ENCODE measurements at places on chromosomes 7 and 10.

GRCh38 chr10:103680869-103681236 lies 174.5 kb downstream of the SH3PXD2A start:
- no peak for DNase-seq

DNA sequence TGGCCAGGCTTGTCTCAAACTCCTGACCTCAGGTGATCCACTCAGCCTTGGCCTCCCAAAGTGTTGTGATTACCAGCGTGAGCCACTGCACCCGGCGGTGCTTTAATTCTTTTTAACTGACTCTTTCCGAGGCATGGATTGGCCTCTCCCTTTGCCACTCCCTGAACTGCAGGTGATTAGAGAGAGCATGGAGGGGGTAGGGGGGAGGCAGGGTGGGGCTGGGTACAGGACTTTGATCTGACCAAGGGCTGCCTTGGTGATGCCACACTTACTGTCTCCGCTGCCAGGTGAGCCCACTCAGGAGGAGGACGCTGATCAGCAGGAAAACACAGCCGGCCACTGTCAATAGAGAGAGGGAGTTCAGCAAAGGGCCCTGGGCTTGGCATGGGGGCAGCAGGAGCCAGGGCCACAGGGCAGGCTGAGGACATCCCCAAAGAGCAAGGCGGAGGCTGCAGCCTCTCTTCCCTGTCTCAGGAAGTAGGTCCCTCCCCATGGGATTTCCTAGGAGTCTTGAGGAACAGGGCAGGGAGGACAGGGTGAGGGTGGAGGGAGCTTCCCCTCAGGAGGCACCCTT lies 40.5 kb upstream of the IL15RA start:
- DNase-seq = no peak

- no peak for DNase-seq
Observed at GRCh38 chr10:75876710-75877109, 445.3 kb downstream of the LRMDA start.

- DNase-seq = no peak
Observed at GRCh38 chr7:17046666-17047065, 164.9 kb upstream of the AGR3 start.

GRCh38 chr7:37220664-37221063 lies 228.0 kb downstream of the ELMO1 start:
- peak; percentile 74 for DNase-seq

DNA sequence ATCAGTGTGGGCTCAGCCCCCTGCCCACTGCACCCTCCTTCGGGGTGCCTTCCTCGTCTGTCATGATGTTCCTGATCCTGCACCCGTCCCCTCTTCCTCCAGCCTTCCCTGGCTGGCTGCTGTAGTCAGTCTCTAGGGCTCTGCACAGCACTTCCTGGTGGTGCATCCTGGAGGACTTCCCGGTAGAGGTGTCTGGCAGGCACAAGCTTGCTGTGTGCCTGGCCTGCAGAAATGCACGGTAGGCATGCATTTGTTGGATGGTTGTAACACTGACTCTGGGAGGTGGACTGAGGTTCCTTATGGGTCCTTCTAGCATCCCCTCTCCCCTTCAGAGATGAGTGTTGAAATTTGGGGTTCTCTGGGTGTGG lies 92.8 kb downstream of the BMS1 start:
- no peak for DNase-seq

DNA sequence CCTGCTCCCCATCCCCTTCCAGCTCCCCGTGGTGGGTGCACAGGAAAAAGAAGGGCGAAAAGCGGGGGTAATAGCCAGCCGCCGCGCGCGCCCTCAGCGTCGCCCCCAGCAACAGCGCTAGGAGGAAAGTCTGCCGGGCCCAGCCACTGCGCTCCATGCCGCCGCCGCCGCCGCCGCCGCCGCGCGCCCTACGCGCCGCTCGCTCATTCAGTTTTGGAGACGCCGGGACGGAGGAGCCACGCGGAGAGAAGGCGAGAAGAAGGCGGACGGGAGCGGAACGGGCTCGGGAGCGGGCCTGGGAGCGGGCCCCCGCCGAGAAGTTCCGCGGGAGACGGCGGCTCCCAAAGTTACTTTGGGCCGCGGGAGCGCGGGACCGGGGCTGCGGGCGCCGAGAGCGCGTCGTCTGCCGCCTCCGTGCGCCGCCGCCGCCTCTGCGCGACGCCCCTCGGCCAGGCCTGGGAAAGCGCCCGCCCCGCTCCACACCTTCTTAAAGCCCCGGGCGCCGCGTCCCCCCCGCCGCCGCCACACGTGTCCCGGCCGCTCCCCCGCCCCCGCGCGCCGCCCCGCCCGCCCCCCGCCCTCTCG lies at the start of gene RELN:
TSS of gene RELN (minus strand) at position 459 of the 585 bp plus-strand sequence. CDS start at position 157, 302 bp downstream.
- DNase-seq = peak; percentile 3

DNA sequence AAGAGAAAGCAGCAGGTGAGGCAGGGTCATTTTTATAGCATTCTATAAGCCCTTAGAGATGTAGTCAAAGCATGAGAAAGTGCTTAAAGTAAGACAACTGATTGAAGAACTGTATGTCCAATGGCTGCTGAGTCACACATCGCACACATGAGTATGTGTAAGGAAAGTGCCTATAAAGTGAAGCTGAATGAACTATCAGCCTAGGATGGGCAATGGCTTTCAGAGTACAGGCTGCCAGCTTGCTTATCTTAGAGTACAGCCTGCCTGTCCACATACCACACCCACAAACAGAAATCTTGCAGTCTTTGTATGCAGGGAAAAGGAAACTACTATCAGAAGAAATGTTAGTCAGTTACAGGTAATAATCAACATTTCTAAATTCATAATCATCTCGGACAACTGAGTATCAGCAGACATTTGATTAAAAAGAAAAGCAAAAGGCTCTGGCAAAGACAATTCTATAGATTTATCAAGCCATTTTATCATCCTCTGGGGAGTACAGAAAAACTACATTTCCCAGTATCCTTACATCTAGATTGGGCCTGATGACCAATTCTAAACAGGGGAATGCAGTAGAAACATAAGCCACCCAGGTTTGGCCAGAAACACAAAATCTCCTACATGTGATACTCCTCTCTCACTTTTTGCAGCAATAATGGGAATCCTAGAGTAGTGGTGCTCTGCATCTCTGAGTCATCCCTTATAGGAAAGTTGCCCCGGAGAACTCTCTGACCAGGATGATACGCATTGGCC lies 16.2 kb upstream of the EPHB6 start:
- DNase-seq = peak; percentile 58

DNA sequence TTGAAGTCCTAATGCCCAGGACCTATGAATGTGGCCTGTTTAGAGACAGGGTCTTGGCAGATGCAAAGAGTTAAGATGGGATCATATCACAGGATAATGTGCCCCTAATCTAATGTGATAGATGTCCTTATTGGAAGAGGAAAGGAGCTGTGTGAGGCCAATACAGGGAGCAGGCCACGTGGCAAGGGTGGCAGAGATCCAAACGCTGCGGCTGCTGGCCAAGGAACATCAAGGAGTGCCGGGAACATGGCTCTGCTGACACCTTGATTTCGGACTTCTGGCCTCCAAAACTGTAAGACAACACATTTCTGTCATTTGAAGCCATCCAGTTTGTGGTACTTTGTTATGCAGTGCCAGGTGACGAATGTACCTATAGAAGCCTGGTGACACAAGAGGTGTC lies 37.7 kb upstream of the EZH2 start:
- no peak for DNase-seq

DNA sequence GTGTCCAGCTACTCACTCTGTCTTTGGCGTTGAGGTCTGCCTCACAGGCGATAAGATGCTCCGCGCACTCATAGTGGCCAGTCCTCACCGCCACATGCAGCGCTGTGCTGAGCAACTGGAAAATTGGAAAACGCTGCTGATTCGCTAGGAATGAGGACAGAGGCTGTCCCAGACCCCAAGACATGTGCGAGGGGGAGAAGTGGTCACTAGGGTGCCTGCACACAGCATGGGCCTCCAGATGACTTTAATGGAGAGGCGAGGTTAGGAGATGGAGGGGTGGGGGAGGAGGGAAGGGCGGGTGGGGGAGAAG lies 5.2 kb downstream of the ANKRD1 start:
- DNase-seq = no peak

DNA sequence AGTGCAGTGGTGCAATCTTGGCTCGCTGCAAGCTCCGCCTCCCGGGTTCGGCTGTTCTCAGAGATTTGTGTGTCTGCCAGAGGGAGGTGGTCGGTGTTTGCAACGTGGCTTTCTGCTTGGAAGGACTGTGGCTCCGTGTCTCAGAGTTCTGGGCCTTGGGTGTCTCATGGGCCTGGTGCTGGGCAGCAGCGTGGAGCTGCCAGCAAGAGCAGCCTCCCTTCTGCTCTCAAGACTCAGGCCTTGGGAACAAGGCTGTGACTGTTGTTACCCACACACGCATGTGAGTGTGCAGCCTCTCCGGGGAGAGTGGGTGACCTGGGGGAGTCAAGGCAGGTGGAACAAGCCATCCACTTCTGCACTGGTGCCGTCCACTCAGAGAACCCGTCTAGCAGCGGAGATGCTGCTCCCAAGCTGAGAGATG lies 52.0 kb downstream of the VIPR2 start:
- DNase-seq = no peak

Data from suppressor macrophage treated with lipopolysaccharide for 1 hour (primary cell).